ENCODE measurements at places on chromosomes 6 and 20.

GRCh38 chr6:32484614-32484998, 44.9 kb downstream of the HLA-DRA start:
- DNase-seq, result no peak

DNA sequence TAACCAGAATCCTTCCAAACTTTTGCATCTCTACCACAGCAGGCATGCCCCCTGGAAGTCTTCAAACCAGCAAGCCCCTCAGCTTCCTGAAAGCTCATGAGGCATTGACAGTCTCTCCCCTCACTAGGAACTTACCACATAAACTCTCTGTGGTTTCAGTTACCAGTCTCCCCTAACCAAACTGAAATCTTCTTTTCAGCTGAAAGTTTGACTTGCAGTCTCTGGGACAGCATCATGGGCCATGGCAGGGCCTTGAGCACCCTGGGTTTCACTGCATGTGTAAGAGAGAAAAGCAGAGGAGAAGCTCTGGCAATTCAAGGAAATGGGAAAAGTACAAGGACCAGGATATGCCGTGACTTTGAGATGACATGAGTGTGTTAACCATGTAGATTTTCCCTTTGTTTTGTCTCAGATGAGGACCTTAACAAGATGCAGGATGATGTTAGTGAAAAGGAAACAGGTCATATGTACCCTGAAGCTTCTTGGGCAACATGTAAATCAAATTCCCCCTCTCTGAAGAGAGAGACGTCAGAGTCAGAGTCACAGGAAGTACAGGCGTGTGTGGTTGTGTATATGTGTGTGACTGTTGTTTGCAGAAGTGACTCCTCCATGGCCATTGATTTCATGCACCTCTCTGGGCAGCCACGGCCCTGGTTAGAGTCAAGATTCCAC, 106.3 kb downstream of the TNFRSF21 start:
- no peak for DNase-seq

DNA sequence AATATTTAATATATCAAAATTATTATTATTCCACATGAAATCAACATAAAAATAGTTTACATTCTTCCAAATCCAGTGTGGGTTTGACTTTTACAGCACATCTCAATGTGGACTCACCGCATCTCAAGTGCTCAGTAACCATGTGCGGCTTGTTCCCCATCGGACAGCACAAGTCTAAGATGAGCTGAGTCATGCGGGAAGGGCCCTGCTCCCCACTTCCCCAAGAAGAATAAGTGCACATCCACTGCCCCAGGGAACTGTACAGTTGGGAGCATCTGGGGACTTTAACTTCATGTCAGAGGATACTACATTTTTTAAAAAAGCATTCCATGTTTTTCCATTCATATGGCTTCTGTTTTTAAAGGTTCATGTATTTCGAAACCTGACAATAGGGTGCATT, 325.6 kb downstream of the BTBD3 start:
- DNase-seq, result no peak

DNA sequence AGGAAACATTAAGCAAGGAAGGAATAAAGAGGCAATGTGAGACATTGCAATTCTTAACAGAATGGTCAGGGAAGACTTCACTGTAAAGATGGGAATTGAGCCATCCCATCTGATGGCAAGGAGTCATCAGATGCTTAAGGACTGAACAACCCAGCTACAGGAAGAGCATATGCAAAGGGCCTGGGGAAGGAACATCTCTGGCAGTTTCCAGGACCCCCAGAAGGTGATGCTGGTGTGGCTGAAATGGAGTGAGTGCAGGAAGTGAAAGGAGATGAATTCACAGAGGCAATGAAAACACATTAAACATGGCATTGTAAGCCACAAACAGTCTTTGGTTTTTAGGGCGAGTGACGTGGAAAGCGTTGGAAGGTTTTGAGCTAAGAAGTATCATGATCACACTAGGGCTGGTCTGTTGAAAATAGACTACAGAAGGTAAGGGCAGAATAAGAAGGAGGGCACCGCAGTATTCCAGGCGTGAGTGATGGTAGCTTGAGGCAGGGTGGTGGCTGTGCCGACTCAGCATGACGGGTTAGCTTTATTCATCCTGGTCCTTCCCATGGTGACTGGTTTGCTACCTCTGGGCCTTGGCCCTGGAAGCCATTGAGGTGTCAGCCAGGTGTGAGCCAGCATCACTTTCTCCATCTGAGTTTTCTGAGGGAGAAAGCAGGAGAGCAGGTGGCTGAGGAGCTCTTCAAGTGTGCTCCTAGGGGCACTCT, 6.8 kb downstream of the BTN2A1 start:
- no peak for DNase-seq

- no peak for DNase-seq
These were observed 103.5 kb downstream of the LAMP5 start for GRCh38 chr20:9617940-9618339.

- DNase-seq, result no peak
These were observed 1688.5 kb downstream of the GRIK2 start for GRCh38 chr6:103081876-103082630.

DNA sequence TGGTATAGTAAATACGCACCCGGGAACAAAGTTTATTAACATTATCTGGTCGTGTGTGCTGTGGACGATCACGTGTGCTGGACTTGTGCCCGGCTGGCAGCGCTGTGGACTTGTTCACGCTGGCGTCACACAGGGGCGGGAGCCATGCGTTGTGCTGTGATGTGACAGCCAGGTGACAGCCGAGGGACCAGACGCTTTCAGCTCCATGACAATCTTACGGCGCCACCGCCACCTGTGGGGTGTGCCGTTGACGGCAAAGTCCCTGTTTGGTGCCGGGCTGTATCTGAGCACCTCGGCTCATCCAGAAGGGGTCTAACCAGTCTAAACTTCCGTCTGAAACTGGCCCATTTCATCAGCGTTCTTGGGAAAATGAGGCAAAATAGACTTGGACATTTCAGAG, 25.2 kb downstream of the DLL1 start:
- no peak for DNase-seq

GRCh38 chr6:134511984-134512683, 194.2 kb upstream of the SGK1 start:
- no peak for DNase-seq

DNA sequence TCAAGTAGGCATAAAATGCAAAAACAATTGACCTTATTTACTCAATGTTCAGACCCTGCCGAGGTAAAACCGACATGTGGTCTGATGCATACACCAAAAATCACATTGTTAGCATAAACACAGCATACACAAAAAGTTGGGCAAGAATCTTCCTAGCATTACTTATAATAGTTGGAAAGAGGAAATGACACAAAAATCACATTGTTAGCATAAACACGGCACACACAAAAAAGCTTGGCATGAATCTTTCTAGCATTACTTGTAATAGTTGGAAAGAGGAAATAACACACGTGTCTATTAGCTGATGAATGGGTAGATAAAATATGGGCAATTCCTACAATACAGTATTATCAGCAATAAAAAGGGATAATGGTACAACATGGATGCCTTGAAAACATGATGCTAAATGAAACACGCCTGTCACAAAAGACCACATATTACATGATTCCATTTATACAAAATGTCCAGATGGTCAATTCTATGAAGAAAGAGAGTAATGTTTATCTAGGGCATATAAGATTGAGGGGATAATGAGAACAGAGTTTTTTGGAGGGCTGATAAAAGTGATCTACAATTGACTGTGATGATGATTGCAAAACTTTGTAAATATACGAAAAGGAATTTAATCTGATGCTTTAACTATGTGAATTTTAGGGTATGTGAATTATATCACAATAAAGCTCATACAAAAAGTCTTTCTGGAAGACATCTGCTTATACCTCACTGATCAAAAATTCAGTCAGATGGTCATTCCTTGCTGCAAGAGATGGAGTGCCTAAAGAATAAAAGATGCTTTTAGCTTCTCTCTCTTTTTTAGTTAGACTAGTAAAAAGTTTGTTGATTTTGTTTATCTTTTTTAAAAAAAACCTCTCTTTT, 1019.5 kb upstream of the CITED2 start:
- DNase-seq, result no peak

DNA sequence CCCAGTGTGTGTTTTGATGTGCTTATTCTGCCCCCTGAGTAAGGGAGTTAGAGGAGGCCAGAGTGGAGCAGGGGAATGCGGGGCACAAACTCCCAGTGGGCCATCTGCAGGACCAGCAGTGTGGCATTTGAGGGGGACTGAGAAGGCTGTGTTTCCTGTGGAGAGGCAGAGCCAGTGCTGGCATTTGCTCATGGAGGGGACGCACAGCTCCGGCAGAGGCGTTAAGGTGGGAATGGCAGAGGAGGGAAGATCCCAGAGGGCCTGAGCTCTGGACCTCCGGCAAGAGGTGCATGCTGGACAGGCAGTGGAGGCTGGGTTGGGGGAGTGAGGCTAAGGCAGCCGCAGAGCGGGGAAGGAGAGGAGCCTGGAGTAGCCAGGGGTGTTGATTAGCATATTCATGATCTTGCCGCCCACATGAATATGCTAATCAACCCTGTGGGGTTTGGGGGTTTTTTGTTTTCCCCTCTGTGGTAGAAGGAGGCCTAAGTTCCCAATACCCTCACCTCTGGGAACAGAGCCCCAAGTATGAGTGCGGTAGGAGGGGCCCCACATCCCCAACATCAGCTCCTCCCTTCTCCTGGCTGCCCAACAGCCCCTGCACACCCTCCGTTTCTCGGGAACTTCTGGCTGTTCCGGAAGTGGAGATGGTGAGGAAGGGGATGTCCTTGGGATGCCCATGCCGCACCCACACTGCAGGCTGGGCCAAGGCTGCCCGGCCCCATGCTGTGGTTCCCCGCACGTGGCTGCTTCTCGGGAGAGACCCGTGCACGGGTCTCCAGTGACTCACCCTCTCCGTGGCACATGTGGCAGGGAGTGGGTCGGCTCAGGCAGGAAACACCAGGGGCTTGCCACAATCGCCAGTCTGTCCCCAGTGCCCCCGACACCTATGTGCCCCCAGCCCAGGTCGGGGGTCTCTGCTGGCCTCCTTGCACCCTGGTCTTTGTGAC, 33.8 kb downstream of the DLGAP4 start:
- no peak for DNase-seq

- no peak for DNase-seq
These were observed 225.5 kb downstream of the BMP2 start for GRCh38 chr20:6993011-6993410.

DNA sequence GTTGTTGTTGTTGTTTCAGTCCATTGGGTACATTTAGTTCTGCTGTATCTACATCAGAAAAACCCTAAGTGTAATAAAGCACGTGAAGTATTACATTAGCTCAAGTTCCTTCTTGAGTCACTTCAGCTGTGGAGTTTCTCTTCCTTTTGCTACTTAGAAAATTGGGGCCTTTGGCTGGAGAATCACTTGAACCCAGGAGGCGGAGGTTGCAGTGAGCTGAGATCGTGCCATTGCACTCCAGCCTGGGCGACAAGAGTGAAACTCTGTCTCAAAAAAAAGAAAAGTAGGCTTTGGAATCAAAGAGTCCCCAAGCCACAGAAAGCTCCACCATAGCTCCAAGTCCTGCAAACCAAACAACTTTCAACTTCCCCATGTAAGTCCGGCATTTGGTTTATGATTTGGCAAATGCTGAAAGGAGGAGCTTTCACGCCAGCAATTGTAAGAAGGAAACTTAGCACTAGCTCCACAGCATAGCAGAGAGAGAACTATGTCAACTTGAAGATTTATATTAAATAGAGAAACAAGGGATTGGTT, 56.5 kb upstream of the RNF144B start:
- DNase-seq, result no peak

DNA sequence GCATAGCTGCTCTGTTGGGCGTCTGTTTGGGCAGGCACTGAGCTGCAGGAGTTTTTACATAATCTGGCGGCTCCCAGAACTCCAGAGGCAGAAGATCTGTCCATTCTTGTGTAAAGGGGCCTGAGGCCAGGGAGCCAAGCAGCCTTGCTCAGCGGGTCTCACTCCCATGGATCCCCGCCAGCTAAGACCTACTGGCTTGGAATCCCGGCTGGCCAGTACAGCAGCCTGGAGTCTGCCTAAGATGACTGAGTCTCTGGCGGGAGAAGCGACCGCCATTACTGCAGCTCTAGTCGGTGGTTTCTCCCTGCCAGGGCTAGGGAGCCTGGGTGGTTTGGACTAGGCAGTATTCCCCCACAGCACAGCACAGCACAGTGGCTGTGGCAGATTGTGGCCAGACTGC, 268.4 kb upstream of the SYNCRIP start:
- no peak for DNase-seq

DNA sequence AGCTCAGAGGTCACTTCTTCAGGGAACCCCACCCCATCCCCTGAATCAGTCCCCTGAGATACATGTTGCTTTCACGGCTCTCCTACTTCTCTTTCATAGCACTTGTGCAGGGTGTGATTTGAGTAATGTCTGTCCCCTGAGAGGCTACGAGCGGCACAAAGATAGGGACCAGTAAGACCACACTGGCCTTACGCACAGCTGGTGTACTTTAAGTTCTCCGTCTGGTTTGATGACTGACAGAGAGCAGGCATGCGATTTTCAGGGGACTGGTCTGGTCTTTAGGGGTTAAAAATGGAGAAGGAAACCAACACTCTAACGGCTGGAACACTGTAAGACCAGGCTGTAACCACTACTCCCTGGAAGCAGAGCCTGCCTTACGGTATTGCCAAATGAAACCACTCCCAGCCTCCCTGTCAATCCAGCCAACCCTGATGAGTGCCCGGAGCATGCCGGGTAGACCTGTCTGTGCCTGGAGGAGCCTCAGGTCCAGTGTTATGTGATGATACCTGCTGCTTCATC, 47.1 kb downstream of the ELMO2 start:
- no peak for DNase-seq

GRCh38 chr20:39851459-39851858, 837.6 kb downstream of the MAFB start:
- no peak for DNase-seq

GRCh38 chr6:157219201-157220200, 103.8 kb downstream of the TMEM242 start:
- no peak for DNase-seq

- no peak for DNase-seq
These were observed 3.4 kb upstream of the ABHD16B start for GRCh38 chr20:63857764-63858392.

DNA sequence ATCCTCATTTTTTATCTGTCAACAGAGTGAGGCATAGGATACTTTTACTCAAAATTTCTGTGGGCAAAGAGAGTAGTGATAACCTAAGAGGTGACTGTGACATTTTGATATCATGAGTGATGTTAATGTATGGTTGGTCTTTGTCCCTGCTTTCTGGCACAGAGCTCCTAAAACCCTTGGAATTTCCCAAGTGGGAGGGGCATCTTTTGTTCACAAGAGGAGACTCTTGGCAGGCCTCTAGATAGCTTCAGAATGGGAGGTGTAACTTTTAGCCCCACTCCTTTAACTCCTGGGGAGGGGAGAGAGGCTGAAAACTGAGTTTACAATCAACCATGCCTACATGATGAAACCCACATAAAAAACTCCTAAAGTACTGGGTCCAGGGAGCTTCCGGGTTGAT, 527.8 kb downstream of the RFPL4B start:
- no peak for DNase-seq

DNA sequence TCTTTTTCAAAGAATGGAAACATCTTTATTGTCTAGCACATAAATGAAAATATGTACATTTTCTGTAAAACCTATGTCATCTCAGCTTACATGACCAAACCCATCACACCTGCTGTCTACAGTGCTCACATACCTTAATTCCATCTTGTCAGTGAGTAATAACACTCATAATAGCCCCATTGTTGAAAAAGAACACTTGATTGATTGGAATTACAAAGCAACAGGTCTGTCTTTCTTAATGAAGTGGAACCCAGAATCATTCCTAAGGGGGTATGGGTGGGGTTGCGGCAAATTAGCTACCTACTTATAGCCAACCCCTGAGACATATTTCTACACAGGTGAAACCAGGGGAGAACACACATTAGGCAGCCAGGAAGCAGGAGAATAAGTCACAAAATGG, 20.2 kb downstream of the ADGRF4 start:
- DNase-seq, result no peak

GRCh38 chr20:38221119-38221589, 39.4 kb downstream of the KIAA1755 start:
- peak; percentile 57 for DNase-seq

GRCh38 chr20:62631336-62632308, 10.7 kb upstream of the SLCO4A1 start:
- no peak for DNase-seq

Data from CD4-positive, alpha-beta T cell treated with Interleukin-12 subunit alpha and Interleukin-12 subunit beta, for 1 hour (primary cell).